ENCODE measurements at places on chromosomes 2 and 18. TPM values are rescaled to one million over a fixed set of nuclear protein-coding genes. Genes with fewer than 3 reads are reported as not detected.

DNA sequence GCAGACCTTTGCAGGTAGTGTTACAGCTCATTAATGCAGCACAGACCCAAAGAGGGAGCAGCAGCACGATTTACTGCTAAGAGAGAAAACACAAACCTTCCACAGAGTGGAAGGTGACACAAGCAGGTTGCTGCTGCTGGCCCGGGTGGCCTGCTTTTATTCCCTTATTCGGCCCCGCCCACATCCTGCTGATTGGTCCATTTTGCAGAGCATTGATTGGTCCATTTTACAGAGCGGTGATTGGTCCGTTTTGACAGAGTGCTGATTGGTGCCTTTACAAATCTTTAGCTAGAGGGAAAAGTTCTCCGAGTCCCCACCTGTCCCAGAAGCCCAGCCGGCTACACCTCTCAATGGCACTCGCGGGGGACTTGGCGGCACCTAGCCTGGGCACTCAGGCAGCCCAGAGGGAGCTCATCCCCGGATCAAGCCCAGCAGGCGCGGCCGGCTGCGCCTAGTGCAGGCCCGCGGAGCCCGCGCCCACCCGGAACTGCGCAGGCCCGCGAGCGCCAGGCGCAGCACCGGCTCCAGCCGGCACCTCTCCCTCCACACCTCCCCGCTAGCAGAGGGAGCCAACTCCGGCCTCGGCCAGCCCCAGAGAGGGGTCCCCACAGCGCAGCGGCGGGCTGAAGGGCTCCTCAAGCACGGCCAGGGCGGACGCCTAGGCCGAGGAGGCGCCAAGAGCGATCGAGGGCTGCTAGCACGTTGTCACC, 825.6 kb upstream of the HS6ST1 start:
- no peak for DNase-seq

GRCh38 chr2:9753276-9753600, 90.0 kb upstream of the TAF1B start:
- DNase-seq, result peak; percentile 95

GRCh38 chr18:48608581-48608980, 69.8 kb downstream of the CTIF start:
- no peak for DNase-seq

DNA sequence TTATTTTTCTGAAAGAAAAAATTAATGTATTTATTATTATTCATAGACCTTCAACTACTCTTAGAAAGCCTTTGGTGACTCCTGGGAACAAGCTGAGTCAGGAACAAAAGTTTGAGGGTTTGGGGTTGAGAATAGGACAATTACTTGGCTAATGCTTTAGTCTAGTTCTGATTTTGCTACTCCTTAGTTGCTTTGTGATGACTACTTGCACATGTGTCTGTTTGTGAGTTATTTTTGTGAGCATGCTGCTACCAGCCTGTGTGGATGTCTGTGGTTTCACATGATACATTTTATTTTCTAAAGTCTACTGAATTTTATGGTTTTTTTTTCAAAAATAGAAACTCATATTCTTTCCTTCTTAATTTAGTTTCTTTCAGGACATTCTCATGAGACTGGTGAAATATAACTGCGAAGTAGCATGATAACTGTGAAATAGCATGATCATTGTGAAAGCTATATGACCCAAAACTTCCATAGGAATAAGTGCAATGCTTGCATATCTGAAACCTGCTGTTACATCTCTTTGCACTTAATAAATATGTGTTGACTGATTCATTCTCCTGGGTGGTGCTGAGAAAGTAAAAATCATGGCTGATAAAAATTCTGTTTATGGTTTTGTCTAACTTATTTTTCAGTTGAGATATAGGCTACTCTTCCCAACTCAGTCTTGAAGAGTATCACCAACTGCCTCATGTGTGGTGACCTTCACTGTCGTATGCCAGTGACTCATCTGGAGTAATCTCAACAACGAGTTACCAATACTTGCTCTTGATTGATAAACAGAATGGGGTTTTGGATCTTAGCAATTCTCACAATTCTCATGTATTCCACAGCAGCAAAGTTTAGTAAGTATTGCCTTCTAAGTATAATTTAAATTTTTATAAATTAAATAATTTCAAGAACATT, 17.9 kb upstream of the IL18R1 start:
- DNase-seq, result peak; percentile 12

- DNase-seq, result no peak
These were observed 620.3 kb upstream of the POU3F3 start for GRCh38 chr2:104233591-104233990.

GRCh38 chr2:123303731-123304130, 721.4 kb upstream of the CNTNAP5 start:
- no peak for DNase-seq

The ZNF385B gene
- 0.13 TPM for total RNA-seq

The MORN2 gene
- total RNA-seq, result 22.0 TPM

The MAP2 gene
- 0.23 TPM for total RNA-seq

The SH3RF3 gene
- 7.4 TPM for total RNA-seq

The MC2R gene
- total RNA-seq, result not detected
